MG63 (cell line): ENCODE measurements at places on chromosomes 2 and 18. TPM values are rescaled to one million over a fixed set of nuclear protein-coding genes. Genes with fewer than 3 reads are reported as not detected.

- no peak for DNase-seq
Measured at GRCh38 chr2:195471807-195472206, 185.2 kb upstream of the SLC39A10 start.

HOXD13 gene
- 3.4 and 5.4 TPM in 2 replicates for total RNA-seq

GRCh38 chr2:97885841-97886240 lies 109.9 kb downstream of the TMEM131 start:
- DNase-seq = no peak

LAMA1 gene
- 1.1 and 1.6 TPM in 2 replicates for total RNA-seq

- no peak for DNase-seq
Measured at GRCh38 chr2:3460156-3460555, 59.2 kb downstream of the ADI1 start.

GRCh38 chr18:73164430-73164829 lies 296.6 kb upstream of the NETO1 start:
- DNase-seq = no peak

- DNase-seq = no peak
Measured at GRCh38 chr2:65500310-65501040, 68.1 kb upstream of the SPRED2 start.

GRCh38 chr18:5600378-5601071 lies 56.7 kb upstream of the EPB41L3 start:
- DNase-seq = no peak

GRCh38 chr18:13136056-13136903 lies 82.3 kb upstream of the LDLRAD4 start:
- DNase-seq = peak; percentile 36

DNA sequence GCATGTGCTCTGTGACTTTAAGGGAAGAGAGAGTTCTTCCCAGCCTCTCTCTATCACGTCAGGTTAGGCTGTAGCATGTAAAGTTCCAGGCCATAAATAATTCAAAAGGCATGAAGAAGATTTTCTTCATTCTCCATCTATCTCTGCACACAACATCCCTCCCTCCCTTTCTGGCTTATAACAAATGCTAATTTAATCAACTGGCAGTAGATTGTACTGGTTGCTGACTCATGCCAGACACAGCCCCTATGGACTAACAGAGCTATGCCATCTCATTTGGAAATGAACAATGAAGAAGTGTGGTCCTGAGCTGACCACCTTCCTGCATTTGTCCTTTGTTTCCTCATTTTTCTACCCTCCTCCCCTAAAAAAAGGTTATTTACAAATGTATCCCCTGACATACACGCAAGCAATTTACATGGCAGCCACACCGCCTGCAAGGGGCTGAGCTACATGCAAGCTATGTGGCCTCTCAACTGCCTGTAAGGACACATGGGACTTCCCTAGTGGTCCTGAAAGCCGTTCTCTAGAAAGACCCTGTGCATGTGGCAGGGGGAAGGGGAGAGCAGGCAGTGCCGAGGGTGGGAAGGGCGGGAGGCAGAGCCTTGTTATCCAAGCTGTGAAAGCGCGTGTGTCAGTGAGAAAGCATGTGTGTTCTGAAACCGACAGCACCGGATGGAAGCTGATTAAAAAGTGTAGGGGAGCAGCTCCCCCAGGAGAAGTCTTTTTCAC lies 90.9 kb upstream of the KLF7 start:
- DNase-seq = peak; percentile 59

DNA sequence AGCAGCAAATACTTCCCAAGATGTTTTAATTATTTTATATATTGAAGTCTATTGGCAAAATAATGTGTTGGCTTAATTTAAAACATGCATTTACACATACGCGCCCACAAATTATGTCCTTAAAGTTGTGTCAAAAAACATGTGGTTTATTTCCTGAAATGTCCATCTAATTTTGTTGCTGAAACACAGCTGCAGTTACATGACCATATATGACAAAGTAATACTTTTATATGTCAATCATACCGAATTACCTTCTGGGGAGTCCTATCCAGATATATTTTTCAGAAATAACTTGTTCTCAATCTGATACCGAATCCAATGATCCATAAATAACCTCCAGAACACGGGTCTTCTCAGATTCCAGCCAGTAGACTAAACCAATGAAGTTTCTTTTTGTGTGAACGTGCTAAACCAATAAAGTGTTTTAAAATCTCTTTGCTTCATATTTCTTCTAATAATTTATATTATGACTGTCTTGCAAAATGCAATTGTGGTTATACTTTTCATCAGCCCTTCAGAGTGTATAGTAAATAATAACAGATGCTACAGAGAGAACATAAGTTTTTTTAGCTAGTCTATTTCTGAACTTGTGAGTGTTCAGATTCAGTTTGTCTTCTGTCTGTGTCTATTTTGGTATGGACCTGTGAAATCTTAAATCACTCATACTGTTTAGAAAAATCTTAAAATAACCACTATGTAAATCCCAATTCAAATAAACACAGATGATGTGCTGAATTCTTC lies 2.4 kb downstream of the SCG2 start:
- DNase-seq = no peak

GRCh38 chr2:11270891-11271290 lies 73.5 kb downstream of the ROCK2 start:
- DNase-seq = no peak

DNA sequence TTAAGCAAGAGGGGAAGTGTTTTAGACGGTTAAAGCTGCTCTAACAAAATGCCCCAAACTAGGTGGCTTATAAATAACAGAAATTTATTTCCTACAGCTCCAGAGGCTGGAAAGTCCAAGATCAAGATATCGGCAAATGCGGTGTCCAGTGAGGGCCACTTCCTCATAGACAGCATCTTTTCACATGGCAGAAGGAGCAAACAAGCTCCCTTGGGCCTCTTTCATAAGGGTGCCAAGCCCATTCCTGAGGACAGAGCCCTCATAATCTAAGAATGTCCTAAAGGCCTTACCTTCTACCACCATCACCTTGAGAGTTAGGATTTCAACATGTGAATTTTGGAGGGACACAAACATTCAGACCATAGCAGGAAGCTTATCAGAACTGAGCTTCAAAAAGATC lies 57.3 kb upstream of the PPP1CB start:
- no peak for DNase-seq

- no peak for DNase-seq
Measured at GRCh38 chr2:42112418-42112817, 56.7 kb upstream of the EML4 start.

DNA sequence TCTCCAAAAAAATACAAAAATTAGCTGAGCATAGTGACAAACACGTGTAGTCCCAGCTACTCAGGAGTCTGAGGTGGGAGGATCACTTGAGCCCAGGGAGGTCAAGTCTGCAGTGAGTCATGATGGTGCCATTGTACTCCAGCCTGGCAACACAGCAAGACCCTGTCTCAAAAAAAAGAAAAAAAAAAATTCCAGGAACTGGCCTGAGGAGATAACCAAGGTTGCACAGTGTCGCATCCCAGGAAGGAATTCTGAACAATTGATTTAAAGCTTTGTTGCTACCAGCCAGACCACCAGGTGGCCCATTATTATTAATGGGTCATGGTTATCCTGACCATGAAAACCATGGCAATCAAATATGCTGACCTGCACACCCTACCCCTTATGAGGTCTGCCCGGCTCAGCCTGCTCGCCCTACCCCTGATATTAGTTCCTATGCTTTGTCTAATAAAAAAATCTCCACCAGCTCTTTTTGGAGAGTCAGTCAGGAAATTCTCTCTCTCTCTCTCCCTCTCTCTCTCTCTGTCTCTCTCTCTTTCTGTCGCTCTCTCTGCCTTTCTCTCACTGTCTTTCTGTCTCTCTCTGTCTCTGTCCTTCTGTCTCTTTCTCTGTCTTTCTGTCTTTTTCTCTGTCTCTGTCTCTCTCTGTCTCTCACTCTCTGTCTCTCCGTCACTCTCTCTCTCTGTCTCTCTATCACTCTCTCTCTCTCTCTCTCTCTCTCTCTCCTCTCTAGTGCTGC lies 73.7 kb downstream of the NCAPH start:
- DNase-seq = peak; percentile 42

DNA sequence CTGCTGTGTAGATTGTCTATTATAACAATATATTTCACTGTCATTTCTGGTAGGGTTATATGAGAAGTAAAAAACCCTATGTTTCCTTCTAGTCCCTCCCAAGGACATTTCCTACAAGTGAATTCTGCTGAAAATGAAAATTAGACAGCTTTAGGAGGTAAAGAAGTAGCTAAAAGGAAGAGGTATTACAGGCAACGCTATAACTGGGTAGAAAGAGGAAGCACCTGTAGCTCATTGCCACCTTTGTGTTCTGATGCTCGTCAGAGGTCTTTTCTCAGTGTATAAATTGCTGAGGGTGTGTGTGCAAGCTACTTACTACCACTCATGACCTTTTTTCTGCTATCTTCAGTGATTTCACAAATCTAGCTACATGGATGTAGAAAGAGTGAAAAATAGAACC lies 1.4 kb downstream of the DNAJC10 start:
- DNase-seq = no peak

DNA sequence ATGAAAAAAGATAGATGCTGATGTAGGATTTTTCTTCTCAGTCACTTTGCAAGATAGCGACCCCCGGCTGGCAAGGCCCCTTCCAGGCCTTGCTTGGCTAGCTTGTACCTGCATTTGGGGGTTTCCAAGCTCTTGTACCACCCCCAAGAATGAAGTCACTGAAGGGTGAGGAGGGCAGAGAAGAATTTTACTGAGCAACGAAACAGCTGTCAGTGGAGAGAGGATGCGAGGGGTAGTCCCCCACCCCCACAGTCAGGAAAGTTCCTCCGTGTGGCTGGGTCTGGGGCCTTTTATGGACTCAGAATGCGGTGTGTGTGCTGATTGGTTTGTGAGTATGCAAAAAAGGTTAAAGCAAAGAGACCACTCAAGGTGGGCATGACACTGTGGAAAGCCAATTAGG lies 382.0 kb downstream of the GPD2 start:
- no peak for DNase-seq

DNA sequence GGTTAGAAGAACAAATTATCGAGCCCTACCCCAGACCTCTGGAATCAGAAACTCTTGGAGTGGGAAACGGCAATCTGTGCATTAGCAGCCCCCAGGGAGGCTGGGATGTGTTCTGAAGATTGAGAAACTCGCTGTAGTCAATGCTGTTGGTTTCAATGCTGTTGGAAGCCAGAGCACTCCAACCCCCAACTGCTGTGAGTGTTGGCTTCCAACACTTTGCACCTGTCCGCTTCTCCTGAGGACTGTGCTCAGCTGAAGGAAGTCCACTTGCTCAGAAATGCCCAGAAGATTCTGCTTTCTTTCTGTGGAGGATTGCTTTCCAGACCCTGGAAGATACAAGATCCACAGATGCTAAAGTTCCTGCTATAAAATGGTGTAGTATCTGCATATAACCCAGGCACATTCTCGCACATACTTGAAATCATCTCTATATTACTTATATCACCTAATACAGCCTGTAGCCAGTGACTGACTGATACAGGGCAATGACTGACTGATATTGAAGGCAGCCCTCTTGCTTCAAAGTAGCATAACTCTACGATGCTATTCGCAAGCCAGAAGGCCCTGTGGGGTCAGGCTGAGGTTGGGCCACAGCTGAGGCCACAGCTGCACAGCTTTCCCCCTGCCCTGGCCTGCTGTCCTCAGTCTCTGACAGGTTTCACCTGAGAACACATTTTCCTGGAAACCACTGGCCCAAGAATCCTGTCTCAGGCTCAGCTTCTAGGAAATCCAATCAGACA lies 757.7 kb upstream of the ID2 start:
- DNase-seq = no peak

- no peak for DNase-seq
Measured at GRCh38 chr2:39115556-39115955, 5.3 kb downstream of the SOS1 start.

- DNase-seq = peak; percentile 26
Measured at GRCh38 chr2:113848758-113849415, 41.0 kb upstream of the ACTR3 start.

DNA sequence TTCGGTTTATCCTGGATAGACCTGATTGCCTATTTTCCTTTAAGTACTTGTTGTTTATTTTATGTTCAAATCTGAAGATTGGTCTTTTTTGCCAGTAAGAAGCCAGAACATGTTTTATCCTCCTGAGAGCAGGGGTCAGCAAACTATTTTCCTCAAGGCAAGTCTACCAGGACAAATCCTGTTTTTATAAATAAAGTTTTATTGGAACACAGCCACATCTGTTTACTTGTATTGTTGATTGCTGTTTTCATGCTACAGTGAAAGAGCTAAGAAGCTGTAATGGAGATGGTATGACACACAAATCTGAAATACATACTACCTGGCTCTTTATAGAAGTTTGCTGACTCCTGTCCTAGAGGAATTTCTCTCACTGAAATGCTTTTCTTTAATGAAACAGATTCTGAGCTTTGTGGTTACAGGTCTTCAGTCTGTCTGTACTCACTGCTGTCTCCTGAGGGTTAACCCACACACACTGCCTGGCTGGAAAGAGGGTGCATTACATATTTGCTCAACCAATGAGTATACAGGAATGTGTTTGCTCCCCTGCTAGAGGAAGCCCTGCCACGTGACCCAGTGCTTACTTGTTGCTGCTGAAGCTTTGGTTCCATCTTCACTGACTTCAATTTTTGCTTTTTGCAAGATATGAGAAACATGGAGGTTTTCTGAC lies 22.6 kb downstream of the MRPL44 start:
- DNase-seq = no peak

CD28 gene
- total RNA-seq = 0.10 TPM in 1 of 2 replicates, not detected in the other

C1QL2 gene
- not detected in 2 replicates for total RNA-seq

DNA sequence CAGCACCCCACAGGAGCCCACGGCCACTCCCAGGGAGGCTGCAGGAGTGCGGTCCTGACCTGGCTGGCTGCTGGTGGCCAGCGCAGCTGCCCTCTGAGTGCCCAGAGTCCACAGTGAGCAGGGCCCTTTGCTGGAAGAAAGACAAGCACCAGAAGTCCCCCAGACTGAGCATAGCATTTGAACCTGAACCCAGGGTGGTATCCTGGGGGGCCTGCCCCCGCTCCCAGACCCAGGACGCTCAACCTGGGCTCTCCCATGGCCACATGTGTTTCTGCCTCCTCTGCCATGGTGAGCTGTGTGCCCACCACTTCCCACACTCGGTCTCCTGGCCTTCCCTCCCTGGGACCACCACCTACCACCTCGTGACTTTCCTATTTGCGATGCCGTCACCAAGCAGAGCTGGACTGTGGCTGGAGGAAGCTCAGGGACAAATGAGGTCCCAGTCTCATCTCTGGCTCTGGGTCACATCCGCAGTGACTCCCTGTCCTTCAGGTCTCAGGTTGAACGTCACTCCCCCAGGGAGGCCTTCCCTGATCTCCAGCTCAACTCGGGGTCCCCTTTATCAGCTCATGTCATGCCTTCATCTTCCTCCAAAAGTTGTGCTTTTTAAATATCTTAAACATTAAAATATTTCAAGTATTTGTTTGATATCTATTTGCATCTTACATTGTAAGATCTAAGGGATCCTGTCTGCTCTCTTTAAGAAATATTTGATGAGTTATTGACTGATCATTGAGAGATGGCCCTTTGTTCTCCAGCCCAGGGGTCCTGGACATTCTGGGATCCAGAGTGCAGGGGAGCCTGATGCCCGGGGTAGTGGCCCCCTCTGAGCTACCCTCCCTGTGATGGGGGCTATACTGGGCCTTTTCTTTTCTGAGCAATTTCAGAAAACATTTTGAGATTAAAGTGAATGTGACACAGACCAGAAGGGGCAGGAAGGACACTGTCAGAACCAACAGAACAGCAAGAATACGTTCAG lies 16.4 kb upstream of the GPR55 start:
- no peak for DNase-seq

- peak; percentile 4 for DNase-seq
Measured at GRCh38 chr2:103959174-103960128, 894.5 kb upstream of the POU3F3 start.
